ENCODE measurements at places on chromosomes 7 and 10.

DNA sequence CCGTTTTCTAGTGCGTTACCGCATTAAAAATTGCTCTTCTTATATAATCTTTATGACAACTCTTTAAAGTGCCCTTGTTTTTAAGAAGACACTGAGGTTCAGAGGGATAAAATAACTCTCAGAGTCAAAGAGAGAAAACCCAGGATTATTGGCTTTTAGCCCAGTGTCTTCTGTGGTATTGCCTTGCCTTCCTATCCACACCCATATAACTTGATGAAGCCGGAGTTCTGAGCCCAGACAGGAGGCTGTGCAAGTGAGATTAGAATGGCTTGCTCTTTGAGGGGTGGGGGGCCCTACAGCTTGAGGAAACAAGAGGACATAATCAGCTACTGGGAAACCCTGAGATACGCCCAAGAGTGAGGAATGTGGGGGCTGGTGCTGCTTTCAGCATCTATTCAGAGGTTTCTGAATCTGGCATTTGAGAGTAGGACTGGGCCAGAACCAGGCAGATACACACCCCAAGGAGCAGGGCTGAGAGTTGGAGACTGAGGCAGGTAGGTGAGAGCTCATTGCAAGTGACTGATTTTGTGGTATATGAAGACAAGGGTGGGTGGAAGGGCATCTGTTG, 2.3 kb downstream of the PRXL2A start:
- no peak for DNase-seq

GRCh38 chr10:73086816-73087215, 9.8 kb downstream of the P4HA1 start:
- no peak for DNase-seq

DNA sequence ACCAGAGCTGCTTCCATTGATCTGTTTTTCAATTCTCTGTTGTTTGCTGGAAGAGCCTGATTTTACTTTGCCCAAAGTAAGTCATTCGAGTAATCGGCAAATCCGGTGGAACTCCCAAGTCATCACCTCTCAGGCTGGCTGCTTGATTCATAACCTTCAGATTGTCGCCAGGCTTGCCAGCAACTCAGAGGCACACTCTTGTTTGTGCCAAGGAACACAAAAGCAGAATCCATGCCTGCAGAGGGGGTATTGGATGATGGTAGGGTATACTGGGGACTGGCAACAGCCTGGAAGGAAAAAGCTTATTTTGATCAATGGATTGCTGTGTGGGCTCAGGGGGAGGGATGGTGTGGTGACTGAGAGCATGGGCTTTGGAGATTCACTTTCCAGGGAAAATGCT, 542.4 kb downstream of the SORCS3 start:
- no peak for DNase-seq

DNA sequence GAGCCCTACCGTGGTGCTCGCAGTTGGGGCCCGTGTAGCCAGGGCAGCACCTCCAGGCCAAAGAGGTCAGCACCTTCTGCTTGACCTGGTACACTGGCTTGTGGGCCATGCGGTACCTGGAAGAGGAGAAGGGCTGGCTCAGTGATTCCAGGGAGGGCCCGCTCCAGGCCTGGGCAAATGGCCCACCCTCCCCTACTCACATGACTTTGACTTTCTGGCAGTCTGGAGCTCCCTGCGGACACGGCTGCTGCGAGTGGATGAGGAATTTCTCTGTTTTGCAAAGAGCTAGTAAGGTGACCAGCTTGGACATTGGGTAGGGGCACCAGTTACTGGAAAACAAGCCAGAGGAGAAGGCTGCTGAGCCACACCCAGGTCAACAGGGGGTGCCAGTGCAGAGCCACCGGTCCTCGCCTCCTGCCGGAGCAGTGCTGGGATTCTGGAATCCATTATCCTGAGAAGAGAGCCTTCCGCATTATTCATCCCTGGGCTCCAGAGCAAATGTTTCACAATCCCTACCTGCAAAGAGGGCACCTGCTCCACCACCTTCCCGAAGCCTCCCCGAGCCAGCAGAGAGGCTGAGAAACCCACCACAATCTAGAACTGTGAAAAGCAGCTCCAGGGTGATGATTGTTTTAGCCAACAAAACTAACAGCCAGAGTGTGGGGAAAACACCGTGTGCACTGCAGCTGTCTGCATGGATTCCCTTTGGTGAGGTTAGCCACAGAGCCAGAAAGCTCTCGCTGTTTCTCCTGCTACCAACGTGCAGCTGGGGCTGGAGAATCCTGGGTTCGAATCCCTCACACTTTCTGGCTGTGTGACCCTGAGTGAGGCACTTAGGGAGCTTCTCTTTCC, 11.8 kb downstream of the MMRN2 start:
- no peak for DNase-seq

DNA sequence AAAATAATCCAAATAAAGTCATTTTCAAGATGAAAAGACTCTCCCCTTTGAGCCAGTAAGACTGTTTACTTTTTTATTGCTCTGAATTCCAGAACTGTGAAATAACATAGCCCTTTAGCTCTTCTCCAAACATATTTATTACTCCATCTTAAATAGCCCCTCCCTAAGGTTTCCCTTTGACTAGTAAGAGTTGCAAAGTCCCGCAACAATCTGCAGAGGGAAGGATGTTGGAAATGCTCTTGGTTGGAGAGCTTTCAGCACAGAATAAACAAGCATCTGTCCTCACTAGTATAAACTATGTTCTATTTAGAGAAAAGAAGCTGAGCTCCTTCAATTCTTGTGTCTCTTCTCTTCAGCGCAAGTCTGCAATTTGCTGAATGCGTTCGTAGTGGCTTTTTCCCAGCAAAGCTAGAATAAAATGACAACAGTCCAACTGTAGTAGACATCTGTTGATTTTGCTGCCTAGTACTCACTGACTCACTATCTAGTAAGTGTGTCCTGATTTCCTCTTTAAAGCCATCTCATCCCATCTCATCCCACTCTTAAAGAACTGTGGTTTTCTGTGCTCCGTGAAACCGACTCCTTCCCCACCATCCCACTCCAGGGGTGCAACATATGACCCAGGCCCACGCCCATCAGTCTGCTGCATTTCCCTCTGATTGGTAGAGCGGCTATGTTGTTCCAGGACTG, 104.0 kb downstream of the FAM107B start:
- DNase-seq = no peak

DNA sequence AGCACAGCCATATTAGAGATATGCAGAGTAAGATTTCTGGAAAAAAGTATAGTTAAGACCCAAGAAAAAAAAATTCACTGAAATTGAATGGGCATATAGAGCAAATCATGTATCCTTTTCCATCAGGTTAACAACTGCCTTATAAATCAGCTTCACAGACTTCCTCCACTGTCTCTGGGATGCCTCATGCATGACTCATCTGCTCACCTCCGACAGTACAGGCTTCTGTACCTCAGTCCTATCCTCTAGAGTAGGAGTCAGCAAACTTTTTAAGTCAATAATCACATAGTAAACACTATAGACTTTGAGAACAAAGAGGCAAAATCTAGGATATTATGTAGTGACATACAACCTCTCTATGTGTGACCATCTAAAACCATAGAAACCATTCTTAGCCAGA, 211.6 kb upstream of the SP8 start:
- DNase-seq = no peak

- DNase-seq = no peak
Observed at GRCh38 chr7:74183653-74184450, 9.7 kb downstream of the EIF4H start.

DNA sequence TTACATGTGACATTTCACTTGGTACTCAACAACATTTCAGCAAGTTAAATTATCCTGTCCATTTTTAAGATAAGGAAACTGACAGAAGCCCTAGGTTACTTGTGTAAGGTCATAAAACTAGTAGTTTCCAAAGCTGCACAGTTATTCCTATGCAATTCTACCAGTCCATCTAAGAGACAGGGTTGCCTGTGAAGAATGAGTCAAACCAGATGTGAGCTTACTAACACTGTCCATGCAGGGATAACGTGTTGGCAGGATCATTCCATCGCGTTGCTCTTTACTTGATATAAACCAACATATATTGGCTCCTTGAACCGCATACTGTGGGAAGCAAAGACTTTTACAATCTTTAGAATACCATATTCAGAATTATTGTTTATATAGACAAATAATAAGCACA, 280.9 kb upstream of the HGF start:
- no peak for DNase-seq

- DNase-seq = no peak
Observed at GRCh38 chr7:25598765-25599164, 370.5 kb upstream of the NPVF start.

- DNase-seq = no peak
Observed at GRCh38 chr10:92121686-92122492, 169.0 kb downstream of the CPEB3 start.

DNA sequence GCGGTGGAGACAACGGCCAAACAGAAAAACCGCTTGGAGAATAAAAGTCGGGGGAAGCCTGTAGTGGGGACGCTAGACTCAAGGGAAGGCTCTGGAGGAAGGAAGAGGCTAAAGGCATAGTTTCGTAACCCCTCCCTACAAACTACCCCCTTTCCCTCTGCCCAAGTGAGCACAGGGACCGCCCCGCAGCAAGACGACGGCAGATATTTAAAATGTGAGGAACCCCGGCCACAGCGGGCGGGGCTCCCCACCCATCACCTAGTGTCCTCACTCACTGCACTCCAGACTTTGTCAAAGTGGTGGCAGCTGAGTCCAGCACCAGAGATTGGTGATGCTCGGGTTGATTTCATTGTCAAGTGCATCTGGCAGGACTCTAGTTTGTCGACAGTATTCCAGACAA, 69.1 kb downstream of the PRKAG2 start:
- DNase-seq = no peak

- no peak for DNase-seq
Observed at GRCh38 chr7:84455788-84456187, 261.2 kb upstream of the SEMA3A start.

GRCh38 chr10:122707535-122707934, 7.9 kb upstream of the C10orf120 start:
- DNase-seq = no peak

DNA sequence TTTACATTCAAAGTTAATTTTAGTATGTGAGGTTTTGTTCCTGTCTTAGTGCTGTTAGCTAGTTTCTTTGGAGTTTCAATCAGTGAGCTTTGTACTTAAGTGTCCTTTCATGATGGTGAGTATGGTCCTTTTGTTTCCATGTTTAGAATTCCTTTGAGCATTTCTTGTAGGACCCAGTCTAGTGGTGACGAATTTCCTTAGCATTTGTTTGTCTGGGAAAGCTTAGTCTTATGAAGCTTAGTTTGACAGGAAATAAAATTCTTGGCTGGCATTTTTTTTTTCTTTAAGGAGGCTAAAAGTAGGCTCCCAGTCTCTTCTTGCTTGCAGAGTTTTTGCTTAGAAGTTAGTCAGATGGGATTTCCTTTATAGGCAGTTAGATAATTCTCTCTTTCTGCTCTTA, 209.2 kb upstream of the SEMA3C start:
- no peak for DNase-seq

DNA sequence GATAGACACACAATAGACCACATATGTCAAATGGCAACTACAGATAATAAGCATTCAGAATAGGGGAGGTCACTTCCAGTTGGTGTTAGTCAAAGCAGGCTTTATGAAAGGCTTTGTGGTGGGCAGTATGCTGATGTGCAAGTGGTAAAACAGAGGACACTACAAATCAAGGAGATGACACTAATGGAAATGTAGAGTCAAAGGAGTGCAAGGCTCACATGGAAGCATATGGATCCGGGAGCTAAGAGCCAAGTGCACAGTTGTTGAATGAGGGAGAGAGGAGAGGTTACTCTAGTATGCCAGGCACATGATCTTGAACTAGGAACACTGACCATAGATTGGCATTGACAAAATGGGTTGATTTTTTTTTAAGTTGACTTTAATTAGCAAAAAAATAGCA, 62.7 kb downstream of the GRM3 start:
- no peak for DNase-seq

DNA sequence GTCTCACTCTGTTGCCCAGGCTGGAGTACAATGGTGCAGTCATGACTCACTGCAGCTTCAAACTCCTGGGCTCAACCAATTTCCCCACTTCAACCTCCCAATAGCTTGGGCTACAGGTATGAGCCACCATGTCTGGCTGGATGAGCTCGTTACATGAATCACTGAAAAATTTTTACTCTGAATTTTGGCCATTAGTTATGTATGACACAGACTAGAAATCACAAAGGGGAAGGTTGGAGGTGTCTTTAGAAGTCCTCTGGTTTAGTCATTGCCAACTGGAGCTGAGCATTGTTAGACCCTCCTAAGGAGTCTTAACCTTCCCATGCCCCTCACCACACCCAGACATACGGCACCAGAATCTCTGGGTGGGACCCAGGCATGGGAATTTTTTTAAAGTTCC, 34.7 kb downstream of the SVIL start:
- DNase-seq = no peak

- no peak for DNase-seq
Observed at GRCh38 chr10:47160967-47161366, 139.0 kb upstream of the GDF10 start.

GRCh38 chr10:86730227-86730626, 26.2 kb upstream of the BMPR1A start:
- DNase-seq = no peak

DNA sequence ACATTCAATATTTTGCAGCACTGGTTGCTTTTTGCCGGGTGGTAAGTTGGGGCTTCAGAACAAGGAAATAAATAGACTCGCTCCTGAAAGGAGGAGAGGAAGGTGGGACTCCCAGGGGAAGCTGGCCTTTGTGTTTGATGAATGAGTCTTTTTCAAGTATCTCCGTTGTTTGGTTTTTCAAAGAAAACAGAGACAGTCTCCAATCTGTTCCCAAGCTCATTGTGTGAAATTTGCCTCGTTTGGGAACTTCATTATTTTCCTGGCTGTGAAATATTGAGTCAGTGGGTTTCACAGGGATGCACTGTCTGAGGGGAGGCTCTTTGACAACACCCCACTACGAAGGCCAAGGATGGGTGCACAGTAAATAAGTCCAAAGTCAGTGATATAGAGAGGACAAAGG, 38.7 kb upstream of the KIAA1217 start:
- DNase-seq = no peak

DNA sequence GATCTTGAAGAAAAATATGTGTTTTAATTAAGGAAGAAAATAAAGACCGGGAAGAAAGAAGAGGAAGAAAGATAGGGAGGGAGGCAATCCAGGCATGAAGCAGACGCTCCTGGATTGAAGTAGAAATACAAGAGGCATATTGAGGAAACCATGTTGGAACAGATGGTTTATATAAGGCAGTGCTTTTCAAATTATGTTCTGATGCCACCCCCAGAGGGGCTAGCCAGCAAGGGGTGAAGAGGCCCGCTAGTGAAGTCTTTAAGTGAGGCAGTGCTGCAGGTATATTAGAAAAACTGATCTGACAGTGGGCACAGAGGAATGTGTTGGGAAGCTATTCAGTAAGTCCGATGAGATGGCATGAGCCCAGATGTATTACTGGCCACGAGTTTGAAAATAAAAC, 40.1 kb downstream of the REEP3 start:
- no peak for DNase-seq

- DNase-seq = peak; percentile 27
Observed at GRCh38 chr10:98886686-98887085, 349.0 kb downstream of the HPSE2 start.

Measured in AML-193 (cell line).